Calu3 (cell line): ENCODE measurements at places on chromosomes 5 and 9. TPM values are rescaled to one million over a fixed set of nuclear protein-coding genes. Genes with fewer than 3 reads are reported as not detected.

GRCh38 chr9:95852059-95853032, 23.1 kb upstream of the ERCC6L2 start:
- H3K36me3 ChIP-seq: no peaks in the 10 kb centered on the region
- no peaks in the 10 kb centered on the region for H3K4me1 ChIP-seq
- no peak overlapping the region for H3K27ac ChIP-seq
- no peaks in the 10 kb centered on the region for H3K27me3 ChIP-seq

Gene FGFR4
- total RNA-seq: 275 and 291 TPM in 2 replicates

GRCh38 chr5:3512361-3513095, 83.1 kb upstream of the IRX1 start:
- no peak for DNase-seq
- no peak overlapping the region for H3K4me3 ChIP-seq
- no peaks in the 10 kb centered on the region for H3K27me3 ChIP-seq
- H3K4me1 ChIP-seq: no peaks in the 10 kb centered on the region
- H3K27ac ChIP-seq: no peak overlapping the region

GRCh38 chr5:109041317-109041716, 293.6 kb downstream of the FER start:
- no peaks in the 10 kb centered on the region for H3K27me3 ChIP-seq
- no peak for DNase-seq
- no peaks in the 10 kb centered on the region for H3K4me1 ChIP-seq
- H3K36me3 ChIP-seq: no peaks in the 10 kb centered on the region
- H3K27ac ChIP-seq: no peak overlapping the region
- H3K4me3 ChIP-seq: no peak overlapping the region

Gene SERINC5
- total RNA-seq: 47.0 and 49.2 TPM in 2 replicates
